ENCODE measurements at places on chromosomes 11 and 22.
A peak's percentile ranks its signal among the peaks of the same experiment; 100 is the strongest.

GRCh38 chr22:20577045-20577444 is 69.6 kb downstream of the MED15 start:
- DNase-seq = no peak

GRCh38 chr22:47160781-47161520 is 398.5 kb downstream of the TBC1D22A start:
- DNase-seq = no peak

GRCh38 chr22:36964106-36964505 is 50.7 kb downstream of the CSF2RB start:
- DNase-seq = no peak

DNA sequence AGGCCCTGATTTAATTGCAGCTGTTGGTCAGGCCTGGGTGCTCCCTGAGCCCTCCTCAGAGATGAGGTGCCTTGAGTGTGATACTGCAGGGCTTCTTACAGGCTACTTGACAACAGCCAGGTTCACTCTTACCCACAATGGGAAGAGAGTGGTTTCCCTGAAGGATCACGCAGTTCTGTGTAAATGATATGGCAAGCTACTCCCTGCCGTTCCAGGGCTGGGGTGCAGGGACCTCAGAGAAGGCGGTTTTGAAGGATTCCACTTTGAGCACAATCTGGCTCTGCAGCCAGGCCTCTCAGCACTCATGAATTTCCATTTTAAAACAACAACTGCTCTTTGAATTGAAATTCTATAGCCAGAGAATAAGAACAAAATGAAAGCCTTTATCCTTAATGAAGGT is 92.9 kb downstream of the SLC17A6 start:
- DNase-seq = no peak

- DNase-seq = no peak
These were observed 23.8 kb downstream of the OSBP2 start for GRCh38 chr22:30718491-30718890.

DNA sequence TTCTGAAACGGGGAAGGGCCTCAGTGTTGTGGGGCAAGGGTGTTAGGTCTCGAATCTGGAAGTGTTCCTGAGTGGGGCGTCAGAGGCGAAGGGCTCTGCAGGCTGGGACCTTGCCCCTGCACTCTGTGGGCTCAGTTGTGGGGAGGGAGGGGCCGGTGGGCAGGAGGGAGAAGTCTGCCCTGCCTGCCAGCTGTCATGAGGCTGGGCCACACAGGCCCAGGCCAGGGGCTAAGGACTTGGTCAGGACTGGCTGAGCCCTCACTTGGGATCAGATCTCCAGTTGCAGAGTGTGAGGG is at the start of gene CRACR2B:
TSS of gene CRACR2B (plus strand) at position 23 of the 296 bp plus-strand sequence. CDS start 689 bp downstream, outside the sequence.
- no peak for DNase-seq

DNA sequence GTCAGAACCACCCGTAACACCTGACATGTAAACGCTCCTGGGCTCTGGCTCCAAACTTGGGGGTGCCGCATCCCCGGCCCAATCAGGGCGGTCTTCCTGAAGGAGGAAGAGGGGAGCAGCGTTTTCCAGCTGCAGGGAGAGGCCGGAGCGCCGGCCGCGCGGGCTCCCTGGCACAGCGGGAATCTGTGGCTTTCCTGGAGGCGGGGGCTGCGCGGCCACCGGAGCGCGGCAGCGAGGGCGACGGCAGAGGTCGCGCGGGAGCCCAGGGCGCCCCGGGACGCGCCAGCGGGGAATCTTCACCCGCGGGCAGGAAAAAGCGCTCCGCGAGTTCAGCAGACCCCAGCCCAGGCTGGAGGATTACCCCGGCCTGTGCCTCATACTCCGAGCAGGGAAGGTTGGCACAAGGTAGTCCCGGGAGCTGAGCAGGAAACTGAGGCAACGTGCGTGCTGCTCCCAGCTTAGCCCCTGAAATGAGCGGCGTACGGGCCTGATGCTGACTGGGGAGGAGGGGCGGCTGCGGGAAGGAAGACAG is 600 bp upstream of the ESAM start:
- DNase-seq = no peak

- DNase-seq = no peak
These were observed 55.7 kb downstream of the APIP start for GRCh38 chr11:34860518-34860917.

DNA sequence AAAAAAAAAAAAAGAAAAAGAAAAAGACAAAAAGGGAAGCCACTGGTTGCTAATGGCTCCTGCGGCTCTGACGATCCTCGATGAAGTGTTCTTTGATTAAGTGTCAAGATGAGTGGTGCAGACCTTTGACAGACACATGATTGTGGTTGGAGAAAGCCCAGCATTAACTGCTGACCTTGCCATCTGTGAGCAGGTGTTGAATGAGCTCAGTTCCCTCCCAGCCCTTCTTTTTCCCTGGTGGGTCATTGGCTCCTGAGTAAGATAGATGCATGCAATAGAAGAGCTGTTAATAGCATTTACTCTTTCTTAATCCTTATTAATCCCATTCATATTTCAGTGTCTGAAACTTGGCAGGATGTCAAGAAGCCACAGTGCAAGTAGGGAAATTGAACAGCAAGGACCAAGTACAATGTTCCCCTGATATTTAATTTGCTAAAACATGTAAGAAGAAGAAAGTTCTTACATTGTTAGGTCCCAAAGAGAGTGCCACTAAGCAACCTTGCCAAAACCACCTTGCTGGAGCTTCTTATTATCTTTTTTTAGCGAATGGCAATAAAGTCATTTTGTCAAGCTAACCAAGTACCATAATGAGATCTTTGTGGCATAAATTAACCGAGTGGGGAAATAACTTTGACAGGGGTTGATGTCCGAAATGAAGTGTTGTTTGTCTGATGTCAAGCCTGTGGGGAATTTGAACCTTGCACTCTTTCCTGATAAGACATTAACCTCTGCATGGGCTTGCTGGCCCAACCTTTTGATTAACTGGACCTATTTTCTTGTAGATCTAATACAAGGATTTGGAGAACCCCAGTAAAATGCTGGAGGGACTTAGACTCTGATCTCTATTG is 113.7 kb downstream of the PTPRJ start:
- DNase-seq = no peak

GRCh38 chr11:74989260-74989638 is 516 bp downstream of the NEU3 start:
- no peak for DNase-seq

- DNase-seq = no peak
These were observed 15.6 kb upstream of the EMID1 start for GRCh38 chr22:29190051-29190450.

DNA sequence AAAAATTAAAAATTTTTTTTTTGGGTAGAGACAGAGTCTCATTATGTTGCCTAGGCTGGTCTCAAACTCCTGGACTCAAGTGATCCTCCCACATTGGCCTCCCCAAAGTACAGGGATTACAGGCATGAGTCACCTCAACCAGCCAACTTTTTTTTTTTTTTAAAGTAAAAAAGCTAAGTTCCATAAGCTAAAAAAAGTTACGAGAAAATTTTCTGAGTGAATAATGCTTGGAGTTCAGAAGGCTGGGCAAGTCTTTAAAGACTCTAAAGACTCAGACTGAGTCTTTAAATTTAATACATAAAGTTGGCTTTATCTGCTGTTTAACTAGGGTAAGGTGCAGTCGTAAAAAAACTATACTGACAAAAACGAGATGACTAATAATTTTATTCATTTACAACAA is 5.6 kb downstream of the DDX6 start:
- DNase-seq = no peak

GRCh38 chr11:102305352-102306047 is 11.8 kb upstream of the BIRC3 start:
- DNase-seq = no peak

DNA sequence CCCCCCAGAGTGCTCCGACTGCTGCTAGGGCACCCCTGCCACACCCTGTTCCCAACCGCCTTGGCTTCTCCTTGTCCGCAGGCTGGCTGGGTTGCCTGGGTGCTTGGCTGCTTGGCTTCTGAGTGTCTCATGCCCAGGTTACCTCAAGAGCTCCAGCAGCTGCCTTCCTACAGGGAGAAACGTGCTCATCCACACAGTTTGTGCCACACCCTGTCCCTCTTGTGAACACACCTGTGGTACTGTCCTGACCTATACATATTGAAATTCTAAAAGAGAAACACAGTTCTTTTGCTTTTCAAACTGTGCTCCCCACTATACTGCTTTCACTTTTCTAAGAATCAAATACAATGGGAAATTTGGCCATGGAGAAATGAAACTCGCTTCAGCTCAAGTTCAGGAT is 191.4 kb downstream of the DBX1 start:
- DNase-seq = no peak

- no peak for DNase-seq
These were observed 3.5 kb downstream of the OR51B5 start for GRCh38 chr11:5339771-5340322.

GRCh38 chr22:32691101-32691500 is 110.4 kb upstream of the TIMP3 start:
- no peak for DNase-seq

DNA sequence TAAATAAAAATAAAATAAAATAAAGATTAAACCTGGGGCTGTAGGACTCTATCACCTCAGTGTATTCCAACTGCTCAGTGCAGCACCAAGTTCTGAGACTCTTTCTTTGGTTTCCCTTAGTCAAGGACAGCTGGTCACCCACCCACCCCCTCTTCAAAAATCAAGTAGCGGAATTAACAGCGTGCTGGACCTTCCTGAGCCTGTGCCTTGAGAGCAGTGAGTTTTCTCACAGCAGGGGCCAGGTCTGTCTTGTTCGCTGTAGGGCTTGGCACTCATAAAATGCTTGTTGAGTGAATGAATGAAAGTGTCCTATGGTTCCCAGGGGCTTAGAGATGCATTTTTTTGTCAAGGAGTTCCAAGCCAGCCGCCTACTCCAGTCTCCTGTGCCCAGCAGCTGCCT is 2.9 kb upstream of the ALX4 start:
- DNase-seq = no peak

GRCh38 chr11:12717851-12718291 is 43.6 kb downstream of the TEAD1 start:
- peak; percentile 33 for DNase-seq

DNA sequence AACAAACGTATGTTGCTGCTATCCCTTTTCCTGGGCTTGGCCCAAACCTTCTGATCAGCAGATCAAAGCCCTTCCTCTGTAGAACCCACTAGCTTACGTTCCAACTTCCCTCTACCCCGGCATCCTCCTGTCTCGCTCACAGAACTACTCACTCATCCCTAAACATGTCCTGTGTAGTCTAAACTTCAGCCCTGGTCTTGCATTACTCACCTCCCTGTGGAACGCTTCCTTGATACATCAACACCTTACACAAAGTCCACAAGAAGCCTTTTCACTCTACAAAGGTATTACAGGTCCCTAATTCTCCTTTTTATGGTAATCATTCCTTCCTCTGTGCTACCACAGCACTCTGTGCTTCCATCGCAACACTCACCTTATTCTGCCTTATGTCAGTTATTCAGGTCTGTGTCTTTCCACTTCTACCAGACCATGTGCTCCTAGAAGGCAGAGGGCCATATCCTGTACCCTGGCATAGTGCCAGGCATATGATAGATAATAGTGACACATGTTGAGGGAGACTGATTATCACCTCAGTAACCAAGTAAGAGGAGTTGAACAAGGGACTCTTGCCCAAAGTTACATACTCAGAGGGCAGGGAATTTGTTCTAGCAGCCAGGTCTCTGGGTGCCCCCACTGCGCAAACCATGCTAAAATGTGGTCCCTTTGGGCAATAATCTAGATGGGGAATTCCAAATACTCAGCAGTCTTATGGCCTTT is 41.6 kb downstream of the USP35 start:
- DNase-seq = no peak

DNA sequence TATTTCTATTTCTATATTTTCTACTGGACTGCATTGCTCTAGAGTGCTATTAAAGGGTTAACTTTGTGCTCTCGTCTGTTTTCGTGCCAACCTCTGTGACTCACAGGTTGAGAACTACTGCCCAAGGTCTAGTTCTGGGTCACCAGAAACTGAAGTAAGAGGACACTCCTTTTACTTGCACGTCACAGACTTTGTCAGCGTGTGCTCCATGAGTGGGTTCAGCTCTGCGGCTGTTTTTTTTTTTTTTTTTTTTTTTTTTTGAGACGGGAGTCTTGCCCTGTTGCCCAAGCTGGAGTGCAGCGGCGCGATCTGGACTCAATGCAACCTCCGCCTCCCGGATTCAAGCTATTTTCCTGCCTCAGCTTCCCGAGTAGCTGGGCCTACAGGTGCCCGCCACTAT is 49.8 kb downstream of the CLMP start:
- no peak for DNase-seq

DNA sequence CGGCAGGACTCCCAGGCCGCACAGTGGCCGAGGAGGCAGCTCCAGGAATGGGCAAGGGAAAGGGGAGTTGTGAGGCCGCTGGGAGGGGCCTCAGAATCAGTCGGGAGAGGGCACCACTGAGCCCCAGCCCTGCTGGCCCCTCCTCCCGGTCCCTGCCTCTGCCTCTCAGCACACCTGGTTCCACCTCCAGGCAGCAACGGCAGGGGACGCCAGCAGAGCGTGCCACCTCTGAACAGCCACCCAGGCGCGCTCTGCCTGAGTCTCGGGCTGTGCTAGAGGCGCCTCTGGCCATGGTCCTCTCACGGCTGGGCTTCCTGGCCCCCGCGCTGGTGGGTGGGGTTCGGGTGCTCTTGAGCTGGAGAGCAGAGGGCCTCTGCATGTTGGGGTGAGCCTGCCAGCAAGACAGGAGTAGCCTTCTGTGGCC is 33.0 kb downstream of the MOB2 start:
- DNase-seq = peak; percentile 37

DNA sequence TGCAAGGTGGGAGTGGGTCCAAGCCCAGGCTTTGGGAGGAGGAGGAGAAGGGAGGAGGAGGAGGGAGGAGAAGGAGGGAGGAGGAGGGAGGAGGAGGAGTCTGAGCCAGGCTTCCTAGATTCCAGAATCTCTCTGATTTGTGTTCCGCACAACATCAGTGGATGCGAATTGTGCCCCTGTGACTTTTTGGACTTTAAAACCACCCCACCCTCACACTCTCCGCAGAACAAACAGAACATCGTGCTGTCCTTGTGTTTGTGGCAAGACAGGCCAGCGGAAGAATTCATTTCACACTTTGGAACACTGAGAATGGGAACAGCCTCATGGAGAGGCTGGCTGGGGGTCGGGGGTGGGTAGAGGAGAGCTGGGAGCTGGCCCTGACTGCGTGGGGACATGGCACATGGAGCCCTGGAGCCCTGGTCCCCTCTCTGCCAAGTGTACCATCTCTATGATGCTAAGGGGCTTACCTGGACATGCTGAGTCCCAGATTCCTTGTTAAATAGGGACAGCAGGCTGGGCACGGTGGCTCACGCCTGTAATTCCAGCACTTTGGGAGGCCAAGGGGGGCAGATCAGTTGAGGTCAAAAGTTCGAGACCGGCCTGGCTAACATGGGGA is 16.4 kb upstream of the SHANK2 start:
- no peak for DNase-seq
